ENCODE measurements at places on chromosomes 13 and 19. TPM values are rescaled to one million over a fixed set of nuclear protein-coding genes. Genes with fewer than 3 reads are reported as not detected.

Gene TNFSF13B
- 0.69 TPM for total RNA-seq

Gene TMEM221
- 3.2 TPM for total RNA-seq

Gene ZNF700
- total RNA-seq: 7.6 TPM

DNA sequence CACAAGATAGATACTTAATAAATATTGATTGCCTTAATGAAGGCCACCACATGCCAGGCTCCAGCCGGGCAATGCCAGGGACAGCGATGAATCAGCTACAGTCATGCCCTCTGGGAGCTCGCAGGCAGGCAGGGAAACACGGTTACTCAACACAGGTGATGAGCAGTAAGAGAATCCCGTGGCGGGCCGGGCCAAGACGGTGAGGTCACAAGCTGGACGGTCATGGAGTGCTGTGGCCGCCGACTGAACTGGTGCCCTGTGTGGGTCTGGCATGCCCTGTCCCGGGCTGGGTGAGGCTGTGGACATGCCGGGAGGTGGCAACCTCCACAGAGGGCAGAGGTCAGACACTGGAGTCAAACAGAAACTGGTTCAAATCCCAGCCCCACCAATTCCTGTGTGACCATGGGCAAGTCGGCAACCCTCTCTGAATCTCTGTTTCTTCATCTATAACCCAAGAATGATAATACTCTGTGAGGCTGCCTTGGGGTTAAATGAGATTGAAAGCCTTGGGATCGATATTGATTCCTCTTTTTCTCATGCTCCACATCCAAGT, 13.2 kb upstream of the PAK4 start:
- no peaks in the 10 kb centered on the region for H3K36me3 ChIP-seq
- H3K27me3 ChIP-seq: no peaks in the 10 kb centered on the region
- no peaks in the 10 kb centered on the region for H3K4me1 ChIP-seq
- H3K27ac ChIP-seq: no peak overlapping the region
- no peak for DNase-seq

GRCh38 chr13:92827503-92827902, 399.1 kb upstream of the GPC6 start:
- no peak for DNase-seq
- H3K36me3 ChIP-seq: no peaks in the 10 kb centered on the region
- H3K27me3 ChIP-seq: no peaks in the 10 kb centered on the region
- H3K4me3 ChIP-seq: no peak overlapping the region
- H3K4me1 ChIP-seq: no peaks in the 10 kb centered on the region

DNA sequence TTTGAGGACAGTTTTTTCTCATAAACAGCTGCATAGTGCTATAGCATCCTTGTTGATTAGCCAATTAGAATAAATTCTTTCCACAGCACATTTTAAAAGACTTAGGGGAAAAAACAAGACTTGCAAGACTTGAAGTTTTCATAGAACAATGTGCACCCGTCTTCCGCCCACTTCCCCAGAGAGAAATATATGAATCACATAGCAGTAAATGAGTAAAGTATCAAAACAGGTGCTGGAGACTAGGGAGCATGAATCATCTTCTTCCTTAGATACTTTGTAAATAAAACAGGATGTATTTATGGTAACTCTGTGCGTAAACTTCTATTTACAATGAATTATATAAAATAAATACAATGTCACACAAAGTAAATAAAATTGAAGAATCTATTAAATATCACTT, 75.1 kb downstream of the COL4A2 start:
- H3K27me3 ChIP-seq: no peaks in the 10 kb centered on the region
- H3K27ac ChIP-seq: no peak overlapping the region
- DNase-seq: peak; percentile 62
- no peak overlapping the region for H3K4me3 ChIP-seq

GRCh38 chr19:40322271-40322610, 26.0 kb downstream of the C19orf47 start:
- H3K36me3 ChIP-seq: peaks cover 33% of the 10 kb centered on the region
- no peak overlapping the region for H3K27ac ChIP-seq
- no peak for DNase-seq

Data from cardiac muscle cell (in vitro differentiated cells and primary cell).